ENCODE measurements at places on chromosomes 7 and 10.

DNA sequence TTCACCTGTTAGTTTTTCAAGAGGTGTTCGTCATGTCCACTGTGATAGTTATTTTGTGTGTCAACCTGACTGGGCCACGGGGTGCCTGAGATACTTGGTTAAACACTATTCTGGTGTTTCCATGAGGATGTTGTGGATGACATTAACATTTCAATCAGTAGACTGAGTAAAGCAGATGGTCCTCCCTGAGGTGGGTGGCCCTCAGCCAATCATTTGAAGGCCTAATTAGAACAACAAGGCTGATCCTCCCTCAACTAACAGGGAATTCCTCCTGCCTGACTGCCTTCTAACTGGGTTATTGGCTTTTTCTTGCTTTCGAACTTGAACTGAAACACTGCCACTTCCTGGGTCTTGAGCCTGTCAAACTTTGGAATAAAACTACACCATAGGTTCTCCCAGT, 75.8 kb downstream of the ENO4 start:
- no peak for DNase-seq

- DNase-seq = no peak
These were observed 11.6 kb downstream of the PAPSS2 start for GRCh38 chr10:87671139-87671815.

DNA sequence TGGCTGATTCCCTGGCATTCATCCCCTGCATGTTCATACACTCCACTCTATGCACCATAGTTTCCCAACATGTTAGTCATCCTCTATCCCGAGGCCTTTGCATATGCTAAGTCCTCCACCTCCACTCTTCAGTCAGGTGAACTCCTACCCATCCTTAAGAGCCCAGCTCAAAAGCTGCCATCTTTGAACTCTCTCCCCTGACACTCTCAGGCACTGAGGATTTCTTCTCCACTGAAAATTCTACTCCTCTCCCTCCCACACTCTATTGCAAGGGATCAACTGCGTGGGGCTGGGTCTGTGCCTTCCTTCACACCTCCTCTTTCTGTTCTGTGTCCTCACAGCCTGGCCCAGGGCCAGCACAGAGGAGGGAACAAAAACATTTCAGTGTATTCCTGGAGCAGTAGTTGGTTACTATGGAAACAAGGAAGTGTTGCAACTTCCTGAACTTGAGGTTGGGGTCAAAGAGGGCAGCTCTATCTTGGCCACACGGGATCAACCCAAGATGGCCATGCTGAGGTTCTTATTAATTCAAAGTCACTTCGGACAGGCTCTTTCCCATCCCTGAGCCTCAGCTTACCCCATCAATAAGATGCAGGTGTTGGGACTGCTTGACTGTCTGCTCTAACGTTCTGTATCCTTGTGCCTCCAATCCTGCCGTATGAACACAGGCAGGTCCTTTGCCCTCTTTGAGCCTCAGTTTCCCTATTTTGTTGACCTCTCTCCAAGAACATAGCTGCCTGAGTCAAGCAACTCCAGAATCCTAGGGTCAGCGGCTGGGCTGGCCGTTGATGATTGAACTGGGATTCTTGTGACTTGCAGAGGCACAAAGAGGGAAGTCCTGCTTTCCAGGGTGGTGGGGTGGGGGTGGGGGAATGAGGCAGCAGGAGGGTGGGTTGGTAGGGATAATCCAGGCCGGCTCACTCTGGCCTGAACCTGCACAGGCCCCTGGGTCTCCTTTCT, 15.5 kb downstream of the ZMIZ1 start:
- DNase-seq = peak; percentile 60

- DNase-seq = no peak
These were observed 4.2 kb downstream of the FGFR2 start for GRCh38 chr10:121594076-121594475.

DNA sequence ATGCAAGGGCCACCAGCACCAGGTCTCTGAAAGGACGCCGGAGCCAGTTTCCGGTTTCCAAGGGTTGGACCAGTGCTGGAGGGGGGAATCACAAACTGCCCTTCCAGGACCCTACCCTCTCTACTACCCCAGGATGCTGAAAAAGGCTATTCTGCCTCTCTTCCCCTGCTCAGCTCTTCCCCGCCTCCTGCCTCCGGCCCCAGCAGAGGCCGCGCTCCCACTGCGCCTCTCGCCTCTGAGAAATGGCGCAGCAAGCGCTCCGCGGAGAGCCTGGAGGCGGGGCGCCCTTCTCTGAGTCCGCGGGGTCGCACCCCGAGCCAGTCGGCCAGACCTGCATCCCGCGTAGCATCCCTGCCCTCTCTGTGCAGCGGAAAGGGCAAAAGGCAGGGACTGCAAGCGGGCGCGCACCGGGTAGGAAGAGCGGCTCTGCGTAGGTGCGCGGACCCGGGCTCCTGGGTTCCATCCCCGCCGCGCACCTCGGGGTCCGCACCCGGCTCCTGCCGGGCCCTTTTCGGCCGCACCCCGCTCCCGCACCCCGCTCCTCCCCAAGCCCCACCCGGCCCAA, 476 bp upstream of the RET start:
- no peak for DNase-seq

DNA sequence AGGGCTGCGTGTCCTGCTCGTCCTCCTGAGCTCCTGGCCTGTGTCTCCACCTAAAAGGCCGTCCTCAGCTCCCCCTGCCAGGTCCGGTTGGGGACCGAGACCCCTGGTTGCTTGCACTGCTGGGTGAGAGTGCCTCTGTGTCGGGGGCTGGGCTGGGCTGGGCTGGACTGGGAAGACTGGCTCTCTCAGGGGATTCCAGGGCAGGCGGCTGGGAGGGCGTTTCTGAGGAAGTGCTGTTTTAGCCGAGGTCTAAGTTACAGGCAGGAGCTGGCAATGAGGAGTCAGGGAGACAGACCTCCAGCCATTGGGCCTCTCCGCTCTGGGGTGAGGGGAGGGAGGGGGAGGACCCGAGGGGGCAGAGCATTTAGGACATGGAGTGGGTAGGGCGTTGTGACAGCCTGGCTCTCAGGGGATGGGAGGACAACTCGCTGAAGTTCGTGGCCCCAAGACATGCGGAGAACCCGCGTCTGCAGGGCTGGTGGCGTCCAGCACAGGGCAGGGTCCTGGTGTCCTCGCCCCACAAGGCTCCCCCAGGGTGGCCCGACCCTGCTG, 20.9 kb downstream of the FOXK1 start:
- no peak for DNase-seq

DNA sequence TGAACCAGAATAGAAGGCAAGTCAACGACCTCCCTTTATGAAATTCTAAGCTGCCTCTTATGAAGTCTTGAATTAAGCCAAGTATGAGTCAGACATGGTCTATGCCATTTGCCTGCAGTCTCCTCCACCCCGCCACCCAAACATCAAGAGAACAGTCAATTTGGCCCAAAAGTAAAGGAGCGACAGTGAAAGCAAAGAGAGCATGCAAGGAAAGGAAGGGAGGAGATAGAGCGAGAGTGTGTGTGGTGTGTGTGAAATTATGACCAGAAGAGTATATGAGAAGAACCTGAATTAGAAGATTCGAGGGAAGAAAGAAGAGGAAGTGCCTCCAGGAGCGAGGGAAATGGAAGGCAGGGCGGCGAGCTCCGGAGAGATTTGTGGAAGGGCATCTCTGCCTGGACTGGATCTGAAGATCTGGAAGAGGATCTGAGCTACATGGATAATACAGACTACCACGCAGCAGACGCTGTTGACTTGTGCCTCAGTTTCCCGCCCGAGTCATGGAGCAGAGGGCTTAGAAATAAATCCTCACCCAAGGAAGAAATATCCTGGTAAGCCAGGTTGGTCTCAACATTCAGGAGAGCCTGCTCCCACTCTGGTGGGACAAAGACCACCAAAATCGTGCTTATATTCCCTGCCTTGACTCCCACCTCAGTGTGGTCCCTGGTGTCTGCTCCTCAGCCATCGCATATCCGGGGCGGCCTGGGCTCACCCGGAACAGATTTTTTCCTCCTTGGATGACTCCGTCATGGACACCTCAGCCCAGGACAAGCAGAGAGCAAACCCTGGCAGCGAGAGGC, 459 bp downstream of the ZDHHC6 start:
- DNase-seq = no peak

DNA sequence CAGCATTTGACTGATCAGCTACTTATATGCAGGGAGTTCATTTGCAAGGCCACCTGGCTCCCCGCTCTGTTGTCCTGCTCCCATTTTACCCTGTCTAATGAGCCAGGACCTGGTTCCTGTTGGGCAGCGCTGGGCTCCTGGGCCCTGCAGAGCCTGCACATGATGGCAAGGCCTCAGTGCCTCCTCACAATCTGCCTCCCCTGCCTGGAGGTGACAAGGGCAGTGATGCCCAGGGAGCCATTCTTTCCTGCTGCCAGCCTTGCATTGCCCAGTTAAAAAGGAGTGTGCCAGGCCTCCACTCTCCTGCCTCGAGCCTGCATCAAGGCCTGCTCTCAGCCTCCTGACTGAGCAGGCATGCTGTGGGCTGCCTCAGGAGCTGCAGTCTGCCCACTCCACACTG, 28.5 kb downstream of the CHAT start:
- no peak for DNase-seq

DNA sequence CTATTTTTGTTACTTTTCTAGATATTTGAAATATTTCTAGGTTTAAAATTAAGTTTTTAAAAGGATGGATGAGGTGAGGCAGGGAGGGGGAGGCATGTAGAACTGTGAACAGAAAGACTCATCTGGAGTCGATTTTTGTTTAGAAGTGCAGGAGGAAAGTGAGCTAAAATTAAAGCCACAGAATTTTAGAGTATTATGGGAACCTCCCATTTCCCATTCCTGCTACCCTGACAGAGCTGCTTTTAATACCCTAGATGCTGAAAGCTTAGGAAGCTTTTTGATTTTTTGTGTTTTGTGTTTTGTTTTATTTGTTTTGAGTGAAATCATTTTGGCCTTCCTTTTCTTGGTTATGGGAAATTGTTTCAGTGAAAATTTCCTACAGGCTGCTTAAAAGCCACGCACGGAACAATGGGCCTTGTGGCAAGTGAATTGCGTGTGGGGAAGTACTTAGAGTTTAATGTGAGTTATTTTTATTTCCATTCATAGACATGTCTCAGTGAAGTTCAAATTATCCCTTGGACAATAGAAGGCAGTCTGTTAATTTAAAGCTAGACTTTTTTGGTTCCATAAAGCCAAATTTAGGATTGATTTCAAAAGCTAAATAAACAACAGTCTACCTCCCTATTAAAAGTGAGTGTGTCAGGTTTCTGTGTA, 102.0 kb upstream of the HDAC9 start:
- no peak for DNase-seq

- no peak for DNase-seq
These were observed 88.1 kb downstream of the GSAP start for GRCh38 chr7:77327932-77328628.

GRCh38 chr7:105988276-105988675, 25.2 kb downstream of the CDHR3 start:
- DNase-seq = no peak

- DNase-seq = no peak
These were observed 1.3 kb downstream of the FAS start for GRCh38 chr10:88991899-88992320.

- no peak for DNase-seq
These were observed 245.1 kb downstream of the STK31 start for GRCh38 chr7:23955145-23955544.

GRCh38 chr7:155490697-155491628, 33.0 kb downstream of the EN2 start:
- no peak for DNase-seq

GRCh38 chr7:2510130-2510776, 9.3 kb upstream of the LFNG start:
- DNase-seq = no peak

- no peak for DNase-seq
These were observed 139.4 kb upstream of the AGR3 start for GRCh38 chr7:17021205-17021604.

GRCh38 chr10:98086837-98087708, 47.4 kb upstream of the R3HCC1L start:
- DNase-seq = no peak

DNA sequence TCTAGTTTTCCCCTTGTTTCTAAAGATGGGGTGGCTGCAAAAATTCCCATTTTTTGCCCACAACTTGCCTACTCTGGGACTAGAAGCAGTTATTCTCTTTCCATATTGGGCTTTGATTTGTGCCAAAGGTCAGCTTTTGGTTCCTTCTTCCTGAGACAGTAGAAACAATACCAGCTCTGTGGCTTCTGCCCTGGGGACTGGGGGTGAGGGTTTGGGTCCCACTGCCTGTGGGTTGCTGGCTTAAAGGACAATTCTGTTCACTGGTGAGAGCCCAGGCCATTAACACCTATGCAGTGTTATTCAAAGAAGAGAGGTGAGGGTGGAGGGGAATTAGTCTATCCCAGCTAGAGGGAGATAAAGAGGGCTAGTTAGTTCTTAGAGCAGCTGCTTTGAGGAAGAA, 171.5 kb downstream of the CPEB3 start:
- no peak for DNase-seq

DNA sequence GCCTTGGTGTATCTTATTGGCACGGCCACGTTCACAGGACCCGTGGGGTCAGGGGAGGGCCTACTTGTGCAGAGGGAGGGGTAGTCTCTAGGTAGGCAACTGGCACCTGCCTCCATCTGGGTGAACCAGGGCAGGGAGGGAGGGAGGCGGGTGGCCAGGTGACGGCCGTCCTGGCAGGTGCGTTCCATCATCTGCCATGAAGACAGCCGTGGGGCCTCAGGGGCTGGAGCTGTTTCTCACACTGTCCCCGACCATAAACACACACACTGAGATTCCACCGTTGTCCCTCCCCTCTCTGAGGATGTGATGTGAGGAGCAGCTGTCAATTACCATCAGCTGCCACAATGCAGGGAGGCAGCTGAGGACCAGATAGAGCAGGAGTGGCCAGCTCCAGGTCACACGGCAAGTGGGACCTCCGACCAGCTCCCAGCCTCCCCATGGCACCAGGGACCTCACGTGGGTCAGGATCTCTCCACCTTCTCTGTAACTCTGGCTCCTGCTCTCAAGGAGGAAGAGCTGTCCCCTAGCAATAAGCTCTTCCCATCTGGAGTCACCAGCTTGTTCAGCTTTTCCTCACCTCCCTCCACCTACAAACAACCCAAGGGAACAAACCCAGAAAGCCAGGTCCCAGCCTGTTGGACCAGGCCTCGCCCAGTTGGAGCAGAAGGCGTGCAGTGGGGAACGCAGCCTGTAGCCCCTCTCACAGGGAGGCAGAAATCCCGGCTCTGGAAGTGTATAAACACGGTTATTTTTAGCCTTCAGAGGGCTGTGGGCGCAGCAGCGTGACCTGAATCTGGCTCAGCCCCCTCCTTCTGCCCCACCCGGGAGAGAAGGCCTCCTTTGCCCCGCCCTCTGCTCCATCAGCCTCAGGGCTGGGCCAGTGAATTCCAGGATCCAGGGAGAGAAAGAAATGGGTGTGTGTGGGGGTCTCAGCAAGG, 33.1 kb downstream of the ZMIZ1 start:
- no peak for DNase-seq

- no peak for DNase-seq
These were observed 2.9 kb upstream of the TARP start for GRCh38 chr7:38276096-38276877.

DNA sequence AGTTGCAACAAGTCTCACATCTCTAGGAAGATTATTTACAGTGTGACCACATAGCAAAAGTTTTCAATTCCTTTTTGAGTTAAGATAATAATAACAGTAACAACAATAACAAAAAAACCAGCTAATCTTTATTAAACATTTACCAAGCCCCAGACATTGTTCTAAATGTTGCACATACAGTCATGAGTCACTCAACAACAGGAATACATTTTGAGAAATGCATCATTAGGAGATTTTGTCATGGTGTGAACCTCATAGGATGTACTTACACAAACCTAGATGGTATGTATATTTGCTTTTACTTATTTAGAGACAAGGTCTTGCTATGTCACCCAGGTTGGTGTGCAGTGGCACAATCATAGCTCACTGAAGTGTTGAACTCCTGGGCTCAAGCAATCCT, 52.0 kb downstream of the SPAM1 start:
- DNase-seq = no peak

- no peak for DNase-seq
These were observed 31.8 kb downstream of the TES start for GRCh38 chr7:116242178-116242577.
